ENCODE measurements at places on chromosomes 1 and 21.

DNA sequence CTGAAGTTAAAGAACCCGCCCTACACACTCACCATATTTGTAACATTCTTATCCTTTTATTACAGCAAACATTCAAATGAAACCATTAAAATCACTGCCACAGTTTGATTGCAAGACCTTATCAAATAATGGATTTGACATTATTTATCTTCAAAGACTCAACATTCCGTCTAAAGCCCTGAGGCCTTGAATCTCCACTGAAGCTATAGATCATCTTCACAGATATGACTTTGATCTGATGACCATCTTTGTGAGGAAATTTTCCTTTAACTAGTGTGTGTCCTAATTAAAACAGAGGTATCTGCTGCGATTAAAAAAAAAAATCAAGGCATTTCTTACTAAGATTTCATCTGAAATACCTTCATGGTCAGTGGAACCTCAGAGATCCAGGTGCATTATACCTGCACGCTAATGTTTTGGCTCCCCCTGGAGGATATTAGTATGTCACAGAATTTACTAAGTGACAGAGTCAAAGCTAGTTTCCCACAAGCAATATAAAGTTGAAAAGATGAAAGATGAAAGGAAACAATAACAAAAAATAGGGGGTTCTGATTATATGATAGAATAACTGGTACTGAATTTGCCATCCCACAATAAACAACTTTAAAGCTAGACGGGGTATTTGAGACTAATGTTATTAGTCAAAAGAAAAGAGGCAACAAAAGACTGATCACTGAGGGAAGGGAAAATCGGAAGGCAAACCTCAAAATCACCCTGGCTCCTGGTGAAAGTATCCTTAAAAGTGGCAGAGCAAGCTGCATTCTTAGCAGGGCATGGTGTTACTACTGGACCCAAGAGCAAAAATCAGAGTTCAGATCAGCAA lies 923.4 kb downstream of the NCAM2 start:
- no peak for DNase-seq

DNA sequence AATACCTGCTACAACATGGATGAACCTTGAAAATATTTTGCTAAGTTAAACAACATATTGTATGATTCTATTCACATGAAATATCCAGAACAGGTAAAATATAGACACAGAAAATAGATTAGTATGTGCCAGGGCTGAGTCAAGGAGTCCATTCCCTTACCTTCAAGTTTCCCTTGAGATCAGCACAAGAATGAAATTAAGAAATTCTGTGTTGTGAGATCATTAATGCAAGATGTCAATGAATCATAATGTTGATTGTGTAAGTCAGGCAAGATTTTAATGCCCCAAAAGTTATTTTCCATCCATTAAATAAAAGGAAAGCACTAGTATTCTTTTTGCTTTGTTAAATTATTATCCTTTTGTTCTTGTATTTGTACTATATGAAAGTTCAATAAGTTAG lies 139.4 kb downstream of the MRPL39 start:
- DNase-seq = no peak

GRCh38 chr21:45087022-45087823 lies 12.8 kb downstream of the ADARB1 start:
- no peak for DNase-seq

DNA sequence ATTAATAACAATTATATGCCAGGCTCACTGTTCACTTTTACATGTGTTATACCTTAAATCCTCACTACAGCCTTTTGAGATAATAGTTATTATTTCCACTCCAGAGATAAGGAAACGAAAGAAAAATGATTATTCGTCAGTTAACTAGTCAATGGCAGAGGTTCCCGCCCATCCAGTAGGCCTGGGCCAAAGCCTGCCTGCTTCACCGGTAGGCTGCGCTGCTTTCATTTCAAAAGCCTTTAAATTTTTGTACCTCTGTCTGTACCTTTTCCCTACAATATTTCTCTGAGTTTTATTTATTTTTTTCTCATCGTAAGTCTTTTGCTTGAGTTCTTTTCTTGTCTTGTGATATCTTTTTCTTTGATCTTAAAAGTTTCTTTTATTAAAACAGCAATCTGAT lies 3.6 kb downstream of the GPR52 start:
- no peak for DNase-seq

DNA sequence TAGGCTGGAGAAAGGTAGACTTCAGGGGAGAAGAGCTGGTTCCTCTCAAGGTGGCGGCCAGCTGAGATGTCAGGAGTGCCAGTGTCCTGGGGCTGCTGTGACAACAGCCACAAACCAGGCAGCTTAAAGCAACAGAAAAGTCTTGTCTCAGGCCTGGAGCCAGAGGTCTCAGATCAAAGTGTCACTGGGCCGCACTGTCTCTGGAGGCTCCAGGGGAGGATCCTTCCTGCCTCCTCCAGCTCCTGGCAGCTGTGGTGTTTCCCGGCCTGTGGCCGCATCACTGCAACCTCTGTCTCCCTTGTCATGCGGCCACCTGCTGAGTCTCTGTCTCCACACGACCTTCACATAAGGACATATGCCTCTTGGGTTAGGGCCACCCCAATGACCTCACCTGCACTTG lies 24.4 kb upstream of the TSPEAR start:
- no peak for DNase-seq

DNA sequence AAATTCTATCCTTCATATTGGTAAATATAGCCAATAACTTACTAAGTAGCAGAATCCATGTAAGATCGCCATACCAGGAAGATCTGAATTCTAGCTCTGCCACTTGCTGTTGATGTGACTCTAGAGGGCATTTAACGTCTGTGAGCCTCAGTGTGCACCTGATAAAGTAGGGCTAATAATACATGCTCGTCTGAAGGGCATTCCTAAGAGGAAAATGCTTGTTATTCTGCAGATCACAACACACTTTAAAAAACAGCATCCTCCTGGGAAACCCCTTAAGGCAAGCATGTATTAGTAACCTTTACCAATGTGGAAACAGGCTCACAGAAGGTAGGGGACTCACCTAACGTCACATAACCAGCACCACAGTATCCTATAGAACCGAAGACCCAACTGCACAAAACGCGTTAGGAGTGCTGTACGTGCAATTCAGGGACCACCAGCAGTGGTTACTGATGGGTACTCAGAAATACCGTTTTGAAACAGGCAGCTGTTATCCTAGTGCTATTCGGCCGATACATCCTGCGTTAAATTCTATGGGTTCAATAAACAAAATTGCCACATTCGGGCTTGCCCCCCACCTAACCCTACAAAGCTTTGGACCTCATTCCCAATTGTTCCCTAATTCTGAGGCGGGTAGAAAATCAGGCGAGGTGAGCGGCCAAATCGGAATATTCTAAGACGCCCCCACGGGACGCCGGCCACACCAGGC lies 758 bp downstream of the DEPDC1 start:
- no peak for DNase-seq

DNA sequence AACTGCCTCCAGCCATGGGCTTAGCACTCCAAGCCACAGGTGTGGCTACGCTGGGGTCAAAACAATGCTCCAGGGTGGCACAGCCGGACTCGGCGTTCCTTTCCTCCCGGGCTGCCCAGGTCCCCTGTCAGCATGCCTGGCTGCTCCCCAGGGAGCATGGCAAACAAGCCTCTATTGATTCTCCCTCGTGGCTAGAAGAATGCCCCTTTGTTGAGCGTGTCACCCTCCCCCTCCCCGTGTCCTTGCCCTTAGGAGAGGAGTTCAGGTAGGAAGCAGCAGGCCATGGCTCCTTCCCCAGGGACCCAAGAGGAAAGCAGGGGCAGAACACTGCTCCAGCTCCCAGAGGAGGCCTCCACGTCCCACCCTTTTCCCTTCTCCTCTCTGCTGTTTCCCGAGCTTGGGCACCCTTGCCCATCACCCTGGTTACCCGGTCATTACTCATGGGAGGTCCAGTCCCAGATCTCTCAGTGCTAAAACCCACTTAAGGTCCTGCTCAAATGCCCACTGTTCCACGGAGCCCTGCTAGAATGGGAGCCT lies 57.4 kb upstream of the CITED4 start:
- DNase-seq = no peak

- DNase-seq = no peak
Measured at GRCh38 chr1:160569806-160570205, 9.5 kb downstream of the CD84 start.

- DNase-seq = no peak
Measured at GRCh38 chr1:3564921-3565831, 46.1 kb downstream of the MEGF6 start.

GRCh38 chr1:16211824-16212223 lies 628 bp downstream of the ARHGEF19 start:
- DNase-seq = no peak

GRCh38 chr21:17613242-17613676 lies 558 bp upstream of the BTG3 start:
- no peak for DNase-seq

All from activated CD4-positive, alpha-beta T cell treated with anti-CD3 and anti-CD28 coated beads, Interleukin-2, amount 50 U/mL, for 24 hours (primary cell).